ENCODE measurements at places on chromosomes 16 and 17.

DNA sequence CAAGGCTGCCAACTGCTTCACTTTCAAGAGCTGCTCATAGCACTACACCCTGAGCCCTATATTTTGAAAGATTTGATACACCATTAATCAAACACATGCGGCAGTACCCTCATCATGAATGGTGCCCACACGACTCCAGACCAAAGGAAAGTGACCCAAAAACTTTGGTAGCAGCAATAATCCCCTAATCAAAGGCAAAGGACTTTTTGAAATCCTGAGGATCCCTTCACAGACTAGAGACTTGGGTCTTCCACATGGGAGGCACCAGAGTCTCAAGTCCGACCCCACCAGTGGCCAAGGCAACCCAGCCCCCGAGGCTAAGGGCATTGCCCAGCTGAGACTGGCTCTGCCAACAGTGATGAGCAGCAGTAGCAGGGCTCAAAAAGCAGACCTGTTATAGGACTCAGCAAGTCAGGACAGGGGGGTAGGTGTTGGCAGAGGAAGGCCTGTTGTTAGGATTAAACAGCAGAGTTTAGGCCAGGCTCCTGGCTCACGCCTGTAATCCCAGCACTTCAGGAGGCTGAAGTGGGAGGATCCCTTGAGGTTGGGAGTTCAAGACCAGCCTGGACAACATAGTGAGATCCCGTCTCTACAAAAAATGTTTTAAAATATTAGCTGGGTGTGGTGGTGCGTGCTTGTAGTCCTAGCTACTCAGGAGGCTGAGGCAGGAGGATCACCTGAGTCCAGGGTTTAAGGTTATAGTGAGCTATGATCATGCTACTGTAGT is 3.2 kb downstream of the TRIM25 start:
- no peak for DNase-seq

GRCh38 chr16:31501226-31501965 is 6.8 kb downstream of the RUSF1 start:
- no peak for DNase-seq

GRCh38 chr16:73037331-73037745 is 10.6 kb downstream of the ZFHX3 start:
- DNase-seq: no peak

DNA sequence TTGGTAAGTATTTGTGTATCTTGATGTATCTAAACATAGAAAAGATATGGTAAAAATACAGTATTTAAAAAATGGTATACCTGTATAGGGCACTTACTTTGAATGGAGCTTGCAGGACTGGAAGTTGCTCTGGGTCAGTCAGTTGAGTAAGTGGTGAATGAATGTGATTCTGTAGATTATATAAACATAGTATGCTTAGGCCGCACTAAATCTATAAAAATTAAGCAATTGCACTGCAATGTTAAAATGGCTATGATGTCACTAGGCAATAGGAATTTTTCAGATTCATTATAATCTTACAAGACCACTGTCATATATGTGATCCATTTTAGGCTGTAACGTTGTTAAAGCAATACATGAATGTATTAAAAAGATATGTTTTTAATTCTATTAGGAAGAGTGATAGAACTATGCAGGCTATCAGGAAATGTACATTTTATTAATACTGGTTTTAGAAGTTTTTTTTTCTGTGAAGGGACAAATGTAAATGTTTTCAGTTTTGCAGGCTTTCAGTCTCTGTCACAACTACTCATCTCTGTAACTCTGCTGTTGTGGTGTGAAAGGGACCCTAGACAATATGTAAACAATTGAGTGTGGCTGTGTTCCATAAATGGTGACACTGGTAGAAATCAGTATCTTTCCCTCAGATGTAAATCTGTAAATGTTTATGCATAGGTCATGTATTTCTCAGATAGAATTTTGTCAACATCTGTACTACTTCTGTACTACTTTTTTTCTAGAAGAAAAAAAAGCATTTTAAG is 10.5 kb downstream of the CBFB start:
- DNase-seq: no peak

DNA sequence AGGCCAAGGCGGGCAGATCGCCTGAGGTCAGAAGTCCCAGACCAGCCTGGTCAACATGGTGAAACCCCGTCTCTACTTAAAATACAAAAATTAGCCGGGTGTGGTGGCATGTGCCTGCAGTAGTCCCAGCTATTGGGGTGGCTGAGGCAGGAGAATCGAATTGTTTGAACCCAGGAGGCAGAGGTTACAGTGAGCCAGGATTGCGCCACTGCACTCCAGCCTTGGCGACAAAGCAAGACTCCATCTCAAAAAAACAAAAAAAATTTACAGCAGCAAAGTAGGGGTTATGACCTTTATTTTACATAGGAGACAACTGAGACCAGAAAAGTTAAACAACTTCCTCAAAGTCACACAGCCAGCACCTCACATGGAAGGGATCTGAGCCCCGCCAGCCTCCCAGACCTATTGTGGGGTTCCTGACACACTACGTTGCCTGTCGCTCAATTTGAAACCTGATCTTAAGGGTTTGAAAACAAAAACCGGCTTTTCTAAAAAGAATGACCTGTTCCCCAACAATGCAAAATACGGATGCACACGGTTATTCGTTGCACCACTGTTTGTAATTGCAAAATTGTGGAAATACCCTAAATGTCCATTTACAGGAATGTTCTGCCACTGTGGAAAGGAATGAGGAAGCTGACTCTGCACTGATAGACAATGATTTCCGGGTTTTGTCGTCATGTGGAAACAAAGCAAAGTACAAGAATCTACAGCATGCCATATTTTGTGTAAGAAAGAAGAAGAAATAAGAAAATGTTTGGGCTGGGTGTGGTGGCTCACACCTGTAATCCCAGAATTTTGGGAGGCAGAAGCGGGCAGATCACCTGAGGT is 77.2 kb downstream of the CNGB1 start:
- no peak for DNase-seq

DNA sequence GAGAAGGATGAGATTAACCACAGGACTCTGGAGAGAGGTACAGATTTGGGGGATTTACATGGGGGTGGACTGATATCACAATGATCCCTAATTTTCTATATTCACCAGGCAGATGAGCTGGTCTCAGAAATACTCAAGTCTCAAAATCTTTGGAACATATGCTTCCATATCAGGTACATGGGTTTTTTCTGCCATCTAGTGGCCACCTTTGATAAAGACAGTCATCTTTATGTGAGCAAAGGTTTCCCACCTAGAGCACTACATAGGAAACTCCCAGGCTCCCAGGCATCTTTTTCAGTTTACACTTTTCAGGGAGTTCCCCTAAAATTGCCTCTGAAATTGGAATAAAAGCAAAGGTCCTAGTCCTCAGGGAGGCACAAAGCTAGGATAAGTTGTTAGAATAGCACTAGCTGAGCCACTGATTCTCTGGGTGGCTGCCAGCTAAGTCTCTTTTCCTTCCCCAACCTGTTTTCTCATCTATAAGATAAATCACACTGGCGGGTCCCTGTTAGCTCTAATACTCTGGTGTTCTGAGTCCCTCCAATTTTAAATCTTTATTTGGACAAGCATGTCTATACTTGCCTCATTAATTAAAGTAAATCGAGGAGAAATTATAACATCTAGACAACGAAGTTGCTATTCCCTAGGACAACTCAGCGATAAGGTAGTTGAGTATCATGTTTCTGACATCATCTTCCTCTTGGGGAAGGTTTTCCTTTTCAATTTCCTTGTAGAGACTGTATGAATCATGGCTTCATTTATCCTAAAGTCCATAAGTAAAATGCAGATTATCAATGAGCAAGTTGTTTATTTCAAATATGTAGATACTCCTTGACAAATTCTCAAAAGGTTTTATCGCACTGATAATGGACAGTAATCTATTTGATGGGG is 19.0 kb upstream of the MON1B start:
- DNase-seq: no peak

DNA sequence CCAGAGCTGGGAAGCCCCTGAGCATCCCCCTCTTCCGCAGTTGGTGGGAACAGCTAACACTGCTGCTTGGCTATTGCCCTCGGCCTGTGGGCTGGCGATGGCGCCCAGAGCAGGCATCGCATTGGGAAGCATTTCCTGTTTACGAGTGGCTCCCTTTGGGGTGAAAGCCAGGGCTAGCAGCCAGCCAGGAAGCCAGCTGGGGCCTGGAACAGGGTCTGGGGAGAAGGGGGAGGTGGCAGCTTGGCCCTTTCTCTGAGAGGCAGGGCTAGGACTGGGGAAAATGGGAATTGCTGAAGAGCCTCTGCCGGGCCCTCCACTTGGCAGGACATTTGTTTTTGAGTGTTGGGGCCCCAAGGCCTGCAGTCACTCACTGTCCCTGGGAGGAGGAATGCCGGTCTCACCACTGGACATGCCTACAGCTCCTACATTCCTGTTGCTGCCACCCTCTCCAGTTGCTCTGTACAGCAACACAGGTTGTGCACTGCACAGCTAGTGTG is 2.4 kb upstream of the MTSS2 start:
- DNase-seq: peak; percentile 77

DNA sequence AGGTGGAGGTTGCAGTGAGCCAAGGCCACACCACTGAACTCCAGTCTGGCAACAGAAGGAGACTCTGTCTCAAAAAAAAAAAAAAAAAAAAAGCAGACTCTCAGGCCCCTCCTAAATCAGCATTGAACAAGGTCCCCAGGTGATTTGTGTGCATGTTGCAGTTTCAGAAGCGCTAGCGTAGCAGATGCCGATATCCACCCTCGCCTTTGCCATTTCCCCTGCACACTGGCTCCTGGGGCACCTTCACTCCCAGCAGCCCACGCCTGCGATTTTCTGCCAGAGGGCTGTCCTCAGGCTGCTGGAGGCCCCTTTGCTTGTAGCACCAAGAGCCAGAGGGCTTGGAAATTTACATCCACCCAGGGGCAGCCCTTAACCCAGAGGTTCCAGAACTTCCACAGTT is 95.6 kb downstream of the WSCD1 start:
- no peak for DNase-seq

GRCh38 chr16:73058616-73059409 is 10.9 kb upstream of the ZFHX3 start:
- DNase-seq: peak; percentile 64

GRCh38 chr17:77444984-77445759 is 304.4 kb downstream of the SEC14L1 start:
- no peak for DNase-seq

DNA sequence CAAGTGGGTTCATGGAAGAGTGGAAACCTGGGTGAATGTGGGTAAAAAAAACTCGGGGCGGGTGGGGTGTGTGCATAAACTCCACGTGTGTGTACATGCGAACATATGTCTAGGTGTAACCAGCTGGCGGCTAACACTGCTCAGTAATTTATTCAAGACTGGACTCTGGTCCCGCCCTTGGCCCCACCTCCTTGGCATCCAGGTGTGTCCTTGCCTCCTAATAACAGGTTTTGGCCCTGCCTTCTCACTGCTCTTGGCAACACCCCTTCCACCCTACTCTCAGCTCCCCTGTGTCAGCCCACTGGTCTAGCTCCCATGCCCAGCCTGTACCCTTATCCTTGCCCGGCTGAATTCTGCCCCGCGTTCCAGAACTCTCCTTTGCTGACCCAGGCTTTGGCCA is 8.3 kb downstream of the FLII start:
- no peak for DNase-seq

DNA sequence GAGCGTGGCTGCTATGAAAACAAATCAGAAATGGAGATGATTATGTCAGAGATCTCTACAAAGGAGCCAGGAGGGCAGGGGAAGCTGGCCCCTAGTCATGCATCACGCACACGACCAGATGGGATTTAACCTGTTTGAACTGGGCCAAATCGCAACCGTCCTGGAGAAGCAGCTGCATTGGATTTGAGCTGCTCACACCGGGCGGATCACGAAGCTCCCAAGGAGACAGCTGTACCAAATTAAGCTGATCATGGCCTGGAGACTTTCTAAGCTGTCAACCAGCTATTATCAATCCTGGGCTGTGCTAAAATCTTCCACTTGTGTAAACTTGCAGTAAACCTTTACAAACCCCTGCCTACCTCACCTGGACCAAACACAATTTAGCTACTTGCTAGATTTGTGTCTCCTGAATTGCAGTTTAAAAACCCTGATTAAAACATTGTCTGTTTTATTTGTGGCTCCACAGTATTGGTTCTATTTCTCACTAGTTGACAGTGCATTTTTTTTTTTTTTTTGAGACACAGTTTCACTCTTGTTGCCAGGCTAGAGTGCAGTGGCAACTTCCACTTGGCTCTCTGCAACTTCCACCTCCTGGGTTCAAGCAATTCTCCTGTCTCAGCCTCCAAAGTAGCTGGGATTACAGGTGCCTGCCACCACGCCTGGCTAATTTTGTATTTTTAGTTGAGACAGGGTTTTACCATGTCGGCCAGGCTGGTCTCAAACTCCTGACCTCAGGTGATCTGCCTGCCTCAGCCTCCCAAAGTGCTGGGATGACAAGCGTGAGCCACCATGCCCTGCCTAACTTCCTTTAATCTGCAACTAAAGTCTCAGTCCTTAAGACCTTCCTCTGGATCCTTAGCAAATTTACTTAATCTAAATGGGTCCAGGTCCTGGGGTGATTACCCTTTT is 98.3 kb upstream of the GRIN2A start:
- no peak for DNase-seq

- no peak for DNase-seq
Measured at GRCh38 chr17:44087319-44087718, 16.8 kb downstream of the G6PC3 start.

DNA sequence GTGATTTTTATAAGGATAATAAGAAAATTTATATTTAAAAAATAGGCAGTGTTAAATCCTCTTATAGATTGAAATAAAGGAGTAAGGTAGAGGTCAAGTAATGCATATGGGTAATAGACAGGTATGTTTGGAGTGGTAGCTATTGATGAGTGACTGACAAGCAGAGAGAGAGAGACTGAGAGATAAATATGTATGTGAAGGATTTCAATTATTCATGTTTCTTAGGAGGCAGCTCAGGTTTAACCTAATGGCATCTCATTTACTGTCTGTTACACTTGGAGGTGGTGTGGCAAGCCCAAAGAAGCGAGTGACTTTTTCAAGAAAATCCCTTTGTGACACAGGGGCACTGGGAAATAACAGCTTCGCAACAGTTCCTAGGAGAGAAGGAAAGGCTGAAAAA is 120.2 kb downstream of the KIF2B start:
- DNase-seq: no peak

DNA sequence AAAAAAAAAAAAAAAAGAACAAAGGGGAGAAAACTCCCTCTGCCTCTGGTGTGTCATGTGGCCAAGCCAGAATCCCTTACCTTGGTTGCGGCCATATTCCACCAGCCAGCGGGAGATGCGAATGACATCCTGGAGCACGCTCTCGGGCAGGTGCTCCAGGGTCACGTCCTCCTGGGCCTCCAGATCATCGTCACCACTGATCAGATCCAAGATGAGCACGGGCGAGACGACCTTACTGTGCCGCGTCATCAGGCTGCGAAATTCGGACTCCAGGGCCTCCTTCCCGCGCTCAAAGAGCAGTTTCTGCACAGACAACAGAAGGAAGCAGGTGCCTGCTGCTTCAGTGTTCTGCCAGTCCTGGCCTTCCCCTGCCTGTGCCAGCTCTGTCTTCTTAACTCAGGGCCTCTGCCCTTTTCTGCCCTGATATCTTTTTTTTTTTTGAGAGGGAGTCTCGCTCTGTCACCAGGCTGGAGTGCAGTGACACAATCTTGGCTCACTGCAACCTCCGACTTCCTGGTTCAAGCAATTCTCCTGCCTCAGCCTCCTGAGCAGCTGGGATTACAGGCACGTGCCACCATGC is 5.8 kb downstream of the EXOC7 start:
- no peak for DNase-seq
